ENCODE measurements at places on chromosomes 7 and 10.

- no peak for DNase-seq
Measured at GRCh38 chr7:117774943-117775342, 98.3 kb downstream of the CTTNBP2 start.

- DNase-seq = peak; percentile 16
Measured at GRCh38 chr10:58820861-58821751, 308.4 kb downstream of the BICC1 start.

DNA sequence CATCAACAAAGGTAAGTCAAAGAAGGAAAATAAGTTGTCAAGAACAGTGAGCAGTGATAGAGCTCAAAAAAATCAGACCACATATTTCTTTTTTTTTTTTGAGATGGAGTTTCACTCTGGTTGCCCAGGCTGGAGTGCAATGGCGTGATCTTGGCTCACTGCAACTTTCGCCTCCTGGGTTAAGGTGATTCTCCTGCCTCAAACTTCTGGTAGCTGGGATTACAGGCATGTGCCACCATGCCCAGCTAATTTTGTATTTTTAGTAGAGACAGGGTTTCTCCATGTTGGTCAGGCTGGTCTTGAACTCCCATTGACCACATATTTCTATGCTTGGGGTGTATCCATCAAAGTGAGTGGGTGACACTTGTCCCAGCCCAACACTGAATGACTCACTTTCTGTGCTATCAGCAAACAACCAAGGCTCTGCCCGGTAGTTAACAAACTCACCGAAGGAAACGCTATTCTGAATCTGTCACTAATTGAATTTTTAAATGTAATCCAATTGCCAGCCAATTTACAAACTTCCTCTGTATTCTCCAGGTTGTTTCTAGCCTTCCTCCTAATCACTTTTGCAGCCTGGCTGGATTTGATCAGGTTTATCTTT lies 19.6 kb upstream of the SMNDC1 start:
- DNase-seq = no peak

DNA sequence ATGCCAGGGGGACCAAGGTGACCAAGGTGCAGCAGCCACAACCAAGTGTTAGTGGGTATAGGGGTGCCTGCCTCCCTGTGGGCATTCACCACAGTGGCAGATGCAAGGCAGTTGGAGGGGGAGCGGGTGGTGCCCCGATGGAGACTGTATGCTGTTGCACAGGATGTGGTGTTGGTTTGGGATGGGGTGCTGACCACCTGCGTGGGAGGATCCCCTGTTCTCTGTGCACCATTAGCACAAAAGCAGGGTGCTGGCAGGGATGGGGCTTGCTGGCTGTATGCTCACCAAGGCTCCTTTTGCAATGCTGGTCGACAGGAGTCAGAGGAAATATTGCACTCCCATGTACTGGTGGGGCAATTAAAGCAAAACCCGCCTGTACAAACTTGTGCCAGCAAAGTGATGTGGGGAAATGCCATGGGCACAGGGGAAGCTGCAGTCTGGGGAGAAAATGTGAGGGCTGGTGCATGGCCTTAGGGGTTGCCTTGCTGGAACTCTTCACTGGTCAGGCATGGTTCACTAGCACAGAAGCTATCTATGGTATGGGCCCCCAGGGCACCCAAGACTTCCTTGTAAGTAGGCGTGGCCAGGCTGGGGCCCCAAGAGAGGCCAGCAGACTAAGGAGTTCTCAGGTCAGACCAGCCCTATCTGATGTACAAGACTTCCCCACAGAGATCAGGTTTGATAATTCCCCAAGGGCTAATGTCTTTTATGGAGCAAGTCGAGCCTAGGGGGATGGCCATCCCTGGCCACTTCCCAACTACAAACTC lies 51.9 kb upstream of the GNAT3 start:
- no peak for DNase-seq

DNA sequence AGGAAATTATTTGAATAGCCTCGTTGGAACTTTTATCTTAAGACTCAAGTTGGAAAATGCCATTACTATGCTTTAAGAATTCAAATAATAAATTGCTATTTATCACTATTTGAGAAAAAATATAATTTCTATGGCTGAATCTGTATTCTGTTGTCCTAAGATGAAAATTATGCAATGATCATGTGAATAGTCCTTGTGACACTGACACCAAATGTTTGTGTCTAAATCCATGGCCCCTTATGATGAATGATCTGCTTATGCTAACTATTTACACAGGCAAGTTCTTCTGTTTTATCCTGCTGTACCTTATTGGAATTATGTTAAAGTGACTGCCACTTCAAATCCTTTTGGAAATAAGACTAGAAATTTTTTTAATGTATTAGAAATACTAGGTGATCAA lies 208.7 kb downstream of the DOCK4 start:
- no peak for DNase-seq

- DNase-seq = no peak
Measured at GRCh38 chr7:7596176-7596575, 29.5 kb downstream of the MIOS start.

GRCh38 chr7:101595766-101596537 lies 33.1 kb downstream of the MYL10 start:
- no peak for DNase-seq

GRCh38 chr10:131685576-131685975 lies 215.2 kb upstream of the PPP2R2D start:
- DNase-seq = no peak

DNA sequence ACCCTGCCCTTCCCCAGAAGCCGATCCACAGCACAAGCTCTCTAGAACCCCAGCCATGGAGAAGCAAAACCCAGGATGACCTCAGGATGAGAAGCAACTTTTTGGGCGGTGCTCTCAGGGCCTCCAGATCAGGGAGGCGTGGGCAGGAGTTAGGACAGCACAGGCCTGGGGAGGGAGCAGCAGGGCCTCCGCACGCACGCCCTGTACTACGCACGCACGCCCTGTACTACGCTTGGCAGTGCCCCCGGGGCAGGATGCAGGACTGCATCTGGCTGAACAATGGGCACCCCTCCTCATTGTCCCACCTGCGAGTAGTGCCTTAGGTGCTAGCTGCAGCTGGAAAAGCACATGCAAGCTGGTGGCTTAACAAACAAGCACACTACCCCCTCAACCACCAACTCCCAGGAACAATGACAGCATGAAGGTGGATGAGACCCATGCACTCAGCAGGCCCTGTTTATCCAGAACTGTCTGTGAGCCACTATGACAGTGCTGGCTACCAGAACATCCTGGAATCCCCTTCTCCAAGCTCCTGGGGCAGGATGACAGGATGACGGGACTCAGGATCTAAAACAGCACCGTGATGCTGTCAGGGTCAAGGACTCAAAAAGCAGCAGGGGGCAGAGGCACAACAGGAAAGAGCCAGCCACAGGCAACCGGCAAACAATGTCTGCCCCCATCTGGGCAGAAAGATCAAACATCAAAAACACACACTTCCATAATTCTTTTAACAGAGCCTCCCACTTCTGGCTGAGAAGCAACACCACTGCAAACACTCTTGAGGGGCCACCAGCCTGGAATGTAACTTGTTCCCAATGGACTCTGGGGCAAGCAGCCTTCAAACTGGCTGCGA lies 11.8 kb downstream of the PODXL start:
- DNase-seq = peak; percentile 45

- no peak for DNase-seq
Measured at GRCh38 chr10:128873411-128874054, 593.5 kb upstream of the MGMT start.
